Activated CD8-positive, alpha-beta memory T cell treated with anti-CD3 and anti-CD28 coated beads, Interleukin-2, amount 50 U/mL, for 48 hours (primary cell): ENCODE measurements at places on chromosomes 1 and 21.

DNA sequence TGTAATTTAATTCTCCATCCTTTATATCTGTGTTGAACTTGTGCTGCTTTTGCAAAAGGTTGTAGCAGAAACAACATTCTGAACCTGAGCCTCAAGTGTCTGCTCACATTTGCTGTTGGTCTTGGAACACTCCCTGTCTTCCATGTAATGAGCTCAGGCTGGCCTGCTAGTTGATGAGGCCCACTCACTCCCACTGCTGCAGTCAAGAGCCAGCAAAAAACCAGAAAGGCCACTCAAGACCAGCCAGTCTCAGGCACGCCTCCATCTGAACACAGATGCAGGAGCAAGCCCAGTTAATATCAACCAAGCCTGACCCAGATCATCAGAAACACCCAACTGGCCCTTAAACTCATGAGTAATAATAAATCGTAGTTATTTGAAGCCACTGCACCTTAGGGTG is 342.2 kb upstream of the NFIA start:
- no peak for DNase-seq

GRCh38 chr1:229506633-229507032 is 1.5 kb downstream of the NUP133 start:
- no peak for DNase-seq

DNA sequence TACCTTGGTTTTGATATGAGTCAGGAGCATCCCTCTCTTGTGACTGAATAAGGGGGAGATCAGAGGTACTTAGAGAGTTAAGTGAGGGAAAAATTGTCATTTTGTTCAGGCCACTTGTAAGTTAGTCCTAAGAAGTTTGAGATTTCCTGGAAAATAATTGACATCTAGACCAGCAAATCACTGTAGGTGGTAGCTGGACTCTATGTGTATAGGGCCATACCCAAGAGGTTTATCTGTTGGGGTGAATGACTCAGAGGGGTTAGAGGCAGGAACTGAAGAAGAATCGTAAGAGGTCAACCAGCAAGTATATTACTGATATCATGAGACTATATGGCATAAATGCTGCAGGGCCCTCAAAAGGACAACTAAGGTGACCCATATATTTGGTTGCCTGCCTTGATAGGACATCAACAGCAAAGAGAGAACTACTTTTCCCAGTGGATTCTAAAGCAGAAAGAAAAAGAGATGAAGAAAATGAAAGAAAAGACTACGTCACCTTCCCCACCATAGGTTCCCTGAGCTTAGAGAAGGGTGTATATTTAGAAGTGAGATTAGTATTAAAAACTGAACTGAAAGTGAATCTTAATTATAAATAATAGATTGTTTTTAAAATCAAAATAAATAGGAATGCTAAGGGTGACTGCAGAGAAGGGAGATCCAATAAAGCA is 8.0 kb upstream of the RNPC3 start:
- DNase-seq = no peak

GRCh38 chr1:241263346-241263745 is 93.7 kb downstream of the RGS7 start:
- DNase-seq = no peak
